ENCODE measurements at places on chromosomes 6 and 20.

DNA sequence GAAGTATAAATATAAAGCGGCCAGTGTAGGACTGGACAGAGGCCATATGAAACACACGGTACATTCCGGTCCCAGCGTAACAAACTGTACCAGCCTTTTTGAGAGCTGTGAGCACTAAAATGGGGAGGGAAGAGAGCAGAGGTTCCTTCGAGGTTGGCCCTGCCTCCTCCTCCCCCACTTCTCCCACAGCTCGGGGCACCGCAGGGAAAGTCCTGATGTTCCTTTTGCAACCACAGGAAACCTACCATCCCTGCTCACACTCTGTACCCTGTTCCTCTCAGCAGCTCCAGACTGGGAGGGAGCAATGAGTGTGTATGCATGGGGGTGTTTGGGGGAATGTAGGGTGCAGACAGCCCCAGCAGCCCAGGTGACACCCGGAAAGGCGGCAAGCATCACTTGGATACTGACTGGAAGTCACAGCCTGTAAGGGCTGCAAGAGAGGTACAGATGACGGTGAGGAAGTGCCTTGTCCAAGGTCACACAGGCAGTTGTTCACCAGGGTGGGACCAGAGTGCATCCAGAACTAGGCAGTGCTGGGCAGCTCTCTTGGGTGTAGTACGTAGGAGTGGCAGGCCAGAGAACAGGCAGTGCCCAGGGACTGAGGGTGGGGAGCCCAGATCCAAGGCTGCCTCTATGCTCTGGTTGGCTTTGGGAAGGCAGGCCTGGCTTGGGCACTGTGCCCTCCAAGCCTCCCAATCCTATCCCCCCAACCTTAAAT is 11.0 kb upstream of the ARMC12 start:
- DNase-seq: no peak

DNA sequence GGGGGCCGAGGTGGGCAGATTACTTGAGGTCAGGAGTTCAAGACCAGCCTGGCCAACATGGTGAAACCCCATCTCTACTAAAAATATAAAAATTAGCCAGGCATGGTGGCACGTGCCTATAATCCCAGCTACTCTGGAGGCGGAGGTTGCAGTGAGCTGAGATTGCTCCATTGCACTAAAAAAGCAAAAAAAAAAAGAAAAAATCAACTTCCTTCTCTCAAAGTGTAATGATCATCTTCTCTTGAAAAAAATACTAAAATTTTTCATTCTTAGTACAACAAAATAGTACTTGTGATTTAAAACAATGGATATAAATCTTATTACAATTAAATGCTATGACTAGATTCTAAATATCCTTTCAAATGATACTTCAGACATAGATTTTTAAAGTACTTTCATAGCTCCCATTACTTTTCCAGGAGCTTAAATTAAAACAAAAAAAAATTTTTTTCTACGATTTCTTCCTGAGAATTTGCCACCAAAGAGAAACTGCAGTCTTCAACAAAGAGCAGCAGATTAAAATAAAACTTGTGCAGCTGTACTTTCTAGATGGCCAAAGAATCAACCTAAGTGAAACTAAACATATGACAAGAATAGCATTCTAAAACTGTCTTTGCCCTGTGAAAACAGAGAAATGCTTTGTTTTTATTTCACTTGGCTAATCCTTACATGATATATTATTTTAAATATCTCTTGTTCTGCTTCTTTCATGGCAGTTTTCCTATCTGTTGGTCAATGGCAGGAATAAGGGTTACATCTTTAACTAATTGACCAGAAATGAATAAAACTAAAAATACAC is 75.2 kb downstream of the MAP3K5 start:
- DNase-seq: no peak

DNA sequence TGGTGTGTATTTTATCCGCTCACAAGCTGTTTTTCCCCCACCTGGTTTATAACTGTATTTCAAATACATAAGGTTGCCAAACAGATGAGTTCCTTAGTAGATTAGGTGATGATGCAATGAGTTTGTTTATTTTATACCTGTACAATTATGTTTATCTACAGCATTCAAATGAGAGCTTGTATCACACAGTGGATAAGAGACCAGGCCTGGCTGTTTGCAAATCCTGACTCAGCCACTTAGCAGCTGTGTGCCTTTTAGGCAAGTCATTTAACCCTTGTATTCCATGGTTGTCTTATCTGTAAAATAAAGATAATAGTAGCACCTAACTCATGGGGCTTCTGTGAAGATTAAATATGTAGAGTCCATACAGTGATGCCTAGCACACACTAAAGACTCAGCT is 143.7 kb downstream of the MOXD1 start:
- DNase-seq: no peak

DNA sequence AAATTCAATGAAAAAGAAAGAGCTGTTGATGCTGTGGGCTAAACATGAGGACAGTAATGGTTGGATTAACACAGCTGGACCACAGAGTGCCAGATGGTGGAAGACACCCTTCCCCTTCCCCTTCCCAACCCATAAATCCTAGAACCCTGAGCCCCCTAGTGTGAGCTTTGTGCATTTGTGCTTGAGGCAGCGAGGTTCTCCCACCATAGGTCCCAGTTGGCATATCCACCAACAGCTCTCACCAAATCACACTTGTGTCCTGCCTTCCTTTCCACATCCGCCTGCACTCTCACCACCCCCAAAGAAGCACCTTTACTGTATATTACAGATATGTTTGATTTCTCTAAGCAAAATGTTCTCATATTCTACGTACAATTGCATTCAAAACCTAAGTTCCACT is 32.8 kb upstream of the HBS1L start:
- DNase-seq: no peak

DNA sequence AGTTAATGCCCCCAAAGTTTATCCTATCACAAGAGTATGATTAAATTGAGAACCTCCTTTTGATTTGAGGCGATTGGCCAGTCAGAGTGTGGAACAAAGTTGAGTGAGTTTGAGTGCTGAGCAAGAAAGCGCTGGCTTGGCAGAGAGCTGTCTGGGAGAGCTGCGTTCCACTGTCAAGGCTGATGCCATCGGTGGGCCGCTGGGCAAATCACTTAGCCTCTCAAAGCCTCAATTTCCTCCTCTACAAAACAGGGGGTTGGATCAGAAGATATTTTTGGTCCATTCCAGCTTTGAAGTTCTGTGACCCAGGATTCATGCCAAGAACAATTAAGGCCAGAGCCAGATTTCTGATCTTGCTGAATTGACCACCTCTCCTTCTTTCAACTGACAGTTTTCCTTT is 60.2 kb downstream of the TMEM242 start:
- no peak for DNase-seq

DNA sequence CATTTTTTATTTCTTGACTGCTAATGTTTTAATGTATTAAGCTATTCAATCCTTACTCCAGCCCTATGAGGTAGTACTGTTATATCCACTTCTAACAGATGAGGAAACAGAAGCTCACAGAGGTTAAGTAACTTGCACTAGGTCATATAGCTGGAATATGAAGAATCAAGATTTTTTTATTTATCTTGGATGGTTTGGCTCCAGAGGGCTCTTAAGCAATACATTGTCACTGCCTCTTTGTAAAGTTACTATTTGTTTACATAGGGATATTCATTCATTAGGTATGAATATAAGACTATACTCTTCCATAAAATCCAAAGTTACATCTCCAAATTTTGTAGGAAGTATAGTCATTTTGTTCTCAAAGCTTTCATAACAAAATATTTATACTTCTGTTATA is 113.8 kb downstream of the LAMP5 start:
- no peak for DNase-seq

GRCh38 chr20:48668451-48668946 is 159.3 kb downstream of the PREX1 start:
- DNase-seq: no peak
